NCI-H1417 treated with DMSO at 0.1 percent for 48 hours (cell line): ENCODE measurements at places on chromosomes 4 and X.

DNA sequence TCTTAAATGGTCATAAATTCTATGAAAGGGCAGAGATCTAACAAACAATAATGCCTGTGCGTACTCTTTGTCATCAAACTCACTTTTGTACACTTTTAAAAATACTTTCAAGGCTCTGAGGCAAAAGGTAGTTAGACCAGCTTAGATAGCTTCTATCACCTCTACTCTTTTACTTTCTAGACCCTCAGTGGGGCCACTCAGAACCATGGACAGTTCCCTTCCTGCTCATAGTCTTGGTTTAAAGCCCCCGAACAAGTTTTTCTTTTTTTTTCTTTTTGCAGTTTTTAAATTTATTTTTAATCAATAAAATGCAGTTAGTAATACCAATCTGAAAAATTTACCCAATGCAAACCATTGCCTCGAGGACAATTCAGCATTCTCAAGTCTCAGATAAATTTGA is 460.5 kb upstream of the CNKSR2 start:
- no peak for DNase-seq

- DNase-seq = no peak
Observed at GRCh38 chr4:32826169-32826568, 2106.0 kb downstream of the PCDH7 start.

GRCh38 chr4:144295286-144295995 is 154.9 kb upstream of the GYPA start:
- DNase-seq = no peak

GRCh38 chr4:182679533-182679932 is 237.7 kb downstream of the DCTD start:
- DNase-seq = no peak

GRCh38 chr4:108155373-108155772 is 13.4 kb downstream of the LEF1 start:
- DNase-seq = no peak

DNA sequence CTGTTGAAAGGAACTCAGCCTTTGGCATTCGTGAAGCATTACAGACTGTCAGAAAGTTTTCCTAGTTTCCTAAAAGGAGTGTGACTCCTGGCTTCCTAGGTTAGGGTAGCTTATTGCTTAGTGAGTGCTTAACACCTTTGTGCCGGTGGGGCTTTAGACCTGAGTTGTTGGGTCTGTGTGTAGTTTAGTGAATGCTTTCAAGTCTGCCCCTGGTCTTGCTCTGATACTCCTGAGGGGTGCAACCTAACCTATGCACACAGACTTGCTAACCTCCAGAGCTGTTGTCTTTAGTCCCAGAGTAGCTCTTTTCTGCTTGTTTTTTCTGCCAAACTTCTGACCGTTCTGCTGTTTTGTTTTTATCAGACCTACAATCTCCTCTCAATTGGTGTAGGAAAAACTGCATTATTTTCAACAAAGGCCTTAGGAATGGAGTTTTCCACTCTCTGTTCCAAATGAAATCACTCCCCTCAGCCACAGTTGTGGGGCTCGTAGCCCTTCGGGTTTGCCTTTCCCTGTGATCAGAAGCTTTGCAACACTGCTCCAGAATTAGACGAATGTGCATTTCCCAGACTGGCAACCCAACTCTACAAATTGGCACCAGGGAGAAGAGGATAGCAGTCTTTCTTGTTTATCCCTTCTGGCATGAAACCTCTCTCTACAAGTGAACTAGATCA is 1399.1 kb upstream of the PCDH7 start:
- DNase-seq = no peak

DNA sequence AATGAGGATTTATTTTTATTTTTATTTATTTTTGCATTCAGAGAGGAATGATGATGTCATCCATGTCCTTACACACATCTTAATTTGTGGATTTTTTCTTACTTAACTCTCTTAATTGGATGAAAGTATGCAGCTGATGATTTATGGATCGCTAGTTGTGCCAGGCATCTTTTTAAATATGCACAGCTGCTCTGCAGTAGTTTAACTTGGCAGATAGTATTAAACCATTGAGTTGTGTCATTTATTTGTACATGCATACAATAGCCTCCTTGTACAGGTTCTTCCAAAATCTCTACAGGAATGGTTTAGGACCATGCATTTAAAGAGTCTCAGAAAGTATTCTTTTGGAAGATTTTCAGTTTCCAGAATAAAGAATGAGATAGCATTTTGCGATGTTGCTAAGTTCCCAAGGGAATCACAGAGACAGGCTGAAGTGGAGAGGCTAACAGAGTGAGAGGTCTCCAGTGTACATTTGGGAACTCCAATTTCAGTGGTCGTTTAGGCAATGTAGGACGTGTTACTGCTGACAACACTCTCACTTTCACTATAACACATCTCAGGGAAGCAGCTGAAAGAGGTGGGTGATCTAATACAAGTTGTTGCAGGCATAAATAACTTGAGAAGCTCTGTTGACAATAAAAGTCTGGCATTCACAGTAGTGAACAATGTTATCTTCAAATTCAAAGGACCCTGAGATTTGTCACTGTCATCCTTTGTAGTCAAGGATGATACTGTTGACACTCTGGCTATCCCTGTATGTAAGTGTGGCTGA is 49.9 kb upstream of the SCRG1 start:
- no peak for DNase-seq

DNA sequence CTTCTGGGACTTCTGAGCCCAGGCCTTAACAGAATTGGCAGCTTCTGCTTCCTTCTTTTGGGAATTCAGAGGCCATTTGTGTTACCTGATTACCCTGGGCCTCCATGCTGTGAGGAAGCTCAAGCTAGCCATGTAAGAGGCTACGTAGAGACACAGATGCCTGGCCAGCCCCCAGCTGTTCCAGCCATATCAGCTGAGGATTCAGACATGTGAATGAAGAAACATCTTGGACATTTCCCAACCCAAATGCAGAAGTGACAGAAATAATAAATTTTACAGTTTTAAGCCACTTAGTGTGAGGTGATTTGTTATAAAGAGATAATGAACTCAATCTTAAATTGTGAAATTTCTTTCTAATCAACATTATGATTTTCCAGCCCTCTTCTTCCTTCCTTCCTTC is 18.7 kb upstream of the ZNF827 start:
- no peak for DNase-seq

- DNase-seq = no peak
Observed at GRCh38 chr4:121336706-121337105, 44.1 kb downstream of the QRFPR start.

GRCh38 chr4:24468071-24468470 is 116.3 kb downstream of the DHX15 start:
- DNase-seq = no peak
